ENCODE measurements at places on chromosomes 1 and 21.

DNA sequence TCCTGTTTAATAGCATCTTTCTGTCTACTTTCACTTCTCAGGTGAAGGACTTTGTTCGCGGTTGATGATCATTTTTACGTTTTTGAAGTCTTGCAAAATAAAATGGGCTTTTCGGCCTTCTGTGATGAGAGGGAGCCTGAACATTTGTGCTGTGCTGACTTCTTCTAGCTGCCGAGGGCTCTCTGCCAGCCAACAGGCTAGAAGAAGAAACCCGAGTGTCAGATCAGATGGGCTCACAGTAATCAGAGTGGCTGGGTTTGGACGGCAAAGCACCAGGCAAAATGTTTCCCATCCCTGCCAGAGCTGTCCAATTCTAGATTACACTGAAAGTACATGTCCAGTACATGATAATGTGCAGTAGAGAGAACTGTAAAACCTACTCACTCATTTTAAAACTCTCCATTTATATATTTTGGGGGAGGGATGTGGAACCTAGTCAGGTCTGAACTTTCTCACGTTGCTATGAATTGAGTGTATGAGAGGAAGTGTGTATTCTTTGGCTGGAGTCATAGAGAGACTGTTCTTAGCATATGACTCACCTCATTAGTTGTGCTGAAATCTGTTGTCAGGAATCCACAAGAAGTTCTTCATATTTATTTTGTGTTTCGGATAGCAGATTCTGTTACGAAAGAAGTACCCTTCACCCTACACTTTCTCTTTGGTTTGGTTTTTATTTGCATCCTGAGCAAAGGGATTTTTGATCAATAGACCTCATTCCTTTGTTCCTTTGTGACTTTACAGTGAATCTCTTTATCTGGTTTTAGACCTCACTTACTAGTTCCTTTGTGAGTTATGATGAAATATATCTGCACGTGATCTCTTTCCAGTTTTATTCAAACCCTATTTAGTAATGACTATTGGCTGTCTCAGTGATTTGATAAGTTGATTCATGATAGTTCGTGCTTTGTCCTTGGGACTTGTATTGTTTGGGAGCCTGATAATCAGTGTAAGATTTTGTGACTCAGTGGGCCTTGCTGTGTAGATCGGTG is 4.8 kb downstream of the ATP1A1 start:
- peak; percentile 26 for DNase-seq

- peak; percentile 60 for DNase-seq
Observed at GRCh38 chr1:16167331-16168143, 11.7 kb upstream of the EPHA2 start.

DNA sequence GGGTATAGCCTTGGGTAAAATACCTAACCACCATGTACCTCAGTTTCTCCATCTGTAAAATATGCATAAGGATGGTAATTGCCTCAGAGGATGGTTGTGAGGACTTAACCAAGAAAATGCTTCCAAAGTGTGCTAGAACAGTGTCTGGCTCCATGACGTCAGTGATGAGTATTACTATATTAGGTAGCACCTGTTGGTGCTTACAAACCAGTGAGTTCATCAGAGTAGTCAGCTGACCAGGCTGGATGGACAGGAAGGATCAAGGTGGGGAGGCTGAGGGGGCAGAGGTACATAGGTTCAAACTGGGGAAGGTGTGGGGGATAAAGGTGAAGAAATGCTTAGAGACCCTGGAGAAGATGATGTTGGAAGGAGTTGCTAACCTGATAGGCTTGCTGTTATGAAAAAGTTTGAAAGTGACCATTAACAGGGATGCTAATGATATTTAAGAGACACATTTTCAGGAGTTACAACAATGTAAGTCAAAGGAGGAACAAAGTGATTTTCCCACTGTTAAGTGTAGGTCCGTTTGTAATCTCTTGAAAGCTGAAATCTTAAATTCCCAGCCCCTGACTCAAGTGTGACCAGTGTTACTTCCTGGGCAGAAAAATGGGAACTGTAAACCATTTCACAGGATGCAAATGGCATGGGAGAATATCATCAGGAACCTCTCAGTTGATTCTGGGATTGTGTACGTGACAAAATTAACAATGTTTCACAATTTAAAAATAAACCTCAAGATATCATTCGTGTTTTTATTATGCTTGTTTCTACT is 4.4 kb downstream of the NTPCR start:
- DNase-seq, result no peak

DNA sequence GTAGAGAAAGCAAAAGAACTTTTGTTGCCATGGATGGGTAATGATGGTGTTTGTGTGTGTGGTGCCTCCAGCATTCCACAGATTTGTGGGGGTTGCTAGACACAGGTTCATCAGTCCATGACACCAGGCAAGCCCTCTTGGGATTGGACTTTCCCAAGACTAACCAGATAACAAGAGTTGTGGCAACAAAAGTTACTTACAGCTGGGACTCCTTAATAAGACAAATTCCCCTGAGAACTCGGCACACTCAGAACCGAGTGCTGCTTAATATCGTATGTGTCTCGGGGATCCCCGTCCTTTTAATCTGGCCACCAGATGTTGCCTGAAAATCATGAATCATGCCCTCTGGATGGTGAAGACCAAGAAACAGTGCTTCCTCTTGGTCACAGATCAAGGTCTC is 193.3 kb downstream of the AJAP1 start:
- DNase-seq, result no peak

DNA sequence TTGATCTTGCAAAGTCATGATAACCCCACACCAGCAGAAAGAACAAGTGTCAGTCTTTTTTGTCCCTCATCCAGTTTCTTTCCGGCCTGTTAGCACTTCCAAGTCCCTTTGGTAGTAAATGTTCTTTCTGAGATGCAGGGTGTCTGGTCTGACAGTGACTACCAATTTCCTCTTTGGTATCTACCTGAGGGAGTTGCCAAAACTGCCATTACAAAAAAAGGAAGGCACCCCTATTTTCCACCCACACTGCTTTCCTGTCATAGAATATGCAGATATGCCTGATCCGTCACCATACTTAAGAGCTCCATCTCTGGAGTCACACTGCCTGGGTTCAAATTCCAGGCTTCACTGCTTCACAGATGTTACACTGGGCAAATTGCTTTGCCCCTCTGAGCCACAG is 72.4 kb downstream of the ZNF281 start:
- no peak for DNase-seq

DNA sequence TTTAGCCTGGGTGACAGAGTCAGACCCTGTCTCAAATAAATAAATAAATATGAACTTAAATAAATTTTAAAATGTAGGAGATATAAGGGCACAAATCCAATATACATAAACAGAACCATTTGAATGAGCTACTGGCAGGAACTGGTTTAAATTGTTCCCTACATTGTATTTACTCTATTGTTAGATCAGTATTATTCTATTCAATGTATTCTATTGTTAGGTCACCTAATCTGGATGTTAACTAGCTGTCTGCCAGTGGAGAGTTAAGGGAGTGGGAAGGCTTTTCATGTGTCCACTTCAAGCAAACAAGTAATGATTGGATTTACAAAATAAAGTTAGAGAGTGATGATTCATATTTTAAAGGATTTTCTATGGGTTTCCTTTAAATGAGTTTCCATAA is 4.9 kb upstream of the FBXO28 start:
- no peak for DNase-seq

DNA sequence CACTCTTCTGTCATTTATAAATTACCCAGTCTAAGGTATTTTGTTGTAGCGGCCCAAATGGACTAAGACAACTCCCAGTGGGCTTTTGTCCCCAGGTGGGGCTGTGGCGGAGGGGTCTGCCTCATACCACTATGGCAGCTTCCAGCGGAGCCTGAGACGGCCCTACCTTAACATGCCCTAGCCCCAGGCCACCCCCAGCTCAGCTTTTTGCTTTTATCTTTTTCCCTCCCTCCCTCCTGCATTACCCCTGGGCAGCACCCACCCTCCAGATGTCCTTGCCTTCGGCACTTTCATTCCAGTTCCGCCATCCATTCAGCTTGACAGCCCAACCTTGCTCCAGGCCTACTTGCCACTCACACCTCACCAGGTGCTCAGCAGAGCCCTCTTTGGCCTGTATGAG is 307.3 kb downstream of the PTPRU start:
- no peak for DNase-seq

All from activated CD4-positive, alpha-beta T cell treated with anti-CD3 and anti-CD28 coated beads for 4 hours (primary cell).